ENCODE measurements at places on chromosomes 1 and 21.

GRCh38 chr21:24824209-24824608 is 783.1 kb downstream of the MRPL39 start:
- no peak for DNase-seq

GRCh38 chr21:43829575-43830119 is 35.4 kb upstream of the AGPAT3 start:
- no peak for DNase-seq

- no peak for DNase-seq
These were observed 126.2 kb upstream of the SMYD2 start for GRCh38 chr1:214154596-214155292.

- DNase-seq, result no peak
These were observed 41.3 kb downstream of the ZBTB18 start for GRCh38 chr1:244092293-244092963.

DNA sequence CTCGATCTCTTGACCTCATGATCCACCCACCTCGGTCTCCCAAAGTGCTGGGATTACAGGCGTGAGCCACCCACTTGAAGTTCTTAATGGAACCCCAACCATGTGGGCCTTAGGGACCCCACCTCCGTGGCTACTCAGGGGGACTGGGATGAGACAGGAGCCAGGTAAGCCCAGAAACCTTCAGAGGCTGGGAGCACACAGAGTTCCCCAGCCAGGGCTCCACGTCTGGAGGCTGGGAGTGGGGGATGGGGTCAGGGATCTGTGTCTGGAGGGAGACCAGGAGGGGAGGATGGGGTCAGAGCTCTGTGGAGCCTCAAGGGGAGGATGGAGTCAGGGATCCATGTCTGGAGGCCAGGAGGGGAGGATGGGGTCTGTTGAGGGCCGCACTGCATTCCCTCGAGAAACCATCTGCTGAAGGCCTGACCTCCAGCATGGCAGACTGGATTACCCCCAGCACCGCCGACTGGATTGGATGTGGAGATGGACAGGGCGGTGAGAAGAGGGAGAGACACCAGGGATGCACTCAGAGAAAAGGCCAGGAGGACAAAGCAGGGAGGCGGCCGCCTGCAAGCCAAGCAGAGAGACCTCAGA is 2.1 kb upstream of the FTCD start:
- no peak for DNase-seq
